Fibroblast of the aortic adventitia (primary cell): ENCODE measurements at places on chromosomes 16 and 17.

GRCh38 chr17:38403491-38403890, 24.8 kb upstream of the ARHGAP23 start:
- DNase-seq, result peak; percentile 58

DNA sequence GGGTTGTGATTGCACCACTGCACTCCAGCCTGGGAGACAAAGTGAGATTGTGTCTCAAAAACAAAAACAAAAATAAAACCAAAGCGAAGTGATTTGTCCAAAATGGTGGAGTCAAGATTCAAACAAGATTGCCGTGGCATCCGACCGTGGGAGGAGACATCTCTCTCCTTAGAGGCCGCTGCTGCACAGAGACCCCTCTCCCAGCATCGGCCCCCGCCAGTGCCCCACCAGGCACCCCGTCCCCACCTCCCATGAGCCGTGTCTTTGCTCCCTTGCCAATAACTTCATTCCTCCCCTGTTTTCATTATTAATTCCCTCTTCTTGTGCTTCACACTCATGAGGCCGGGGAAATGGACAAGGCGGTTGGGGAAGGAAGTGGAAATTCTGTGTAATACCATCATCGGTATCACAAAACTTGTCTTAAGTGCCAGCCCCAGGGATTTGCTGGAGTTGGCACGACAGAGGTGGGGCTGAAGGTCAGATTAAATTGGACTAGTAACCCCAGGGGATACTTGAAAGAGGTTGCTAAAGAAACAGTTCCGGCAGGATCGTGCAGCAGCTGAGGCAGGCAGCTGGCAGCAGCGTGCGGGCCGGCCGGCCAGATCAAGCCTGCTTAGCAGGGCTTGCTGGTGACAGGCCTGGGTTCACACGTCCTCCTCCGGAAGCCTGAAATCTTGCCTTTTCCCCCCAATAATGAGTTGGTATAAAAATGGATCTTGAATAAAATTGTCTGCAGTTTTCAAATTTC, 66.8 kb downstream of the RTN4RL1 start:
- peak; percentile 32 for DNase-seq

DNA sequence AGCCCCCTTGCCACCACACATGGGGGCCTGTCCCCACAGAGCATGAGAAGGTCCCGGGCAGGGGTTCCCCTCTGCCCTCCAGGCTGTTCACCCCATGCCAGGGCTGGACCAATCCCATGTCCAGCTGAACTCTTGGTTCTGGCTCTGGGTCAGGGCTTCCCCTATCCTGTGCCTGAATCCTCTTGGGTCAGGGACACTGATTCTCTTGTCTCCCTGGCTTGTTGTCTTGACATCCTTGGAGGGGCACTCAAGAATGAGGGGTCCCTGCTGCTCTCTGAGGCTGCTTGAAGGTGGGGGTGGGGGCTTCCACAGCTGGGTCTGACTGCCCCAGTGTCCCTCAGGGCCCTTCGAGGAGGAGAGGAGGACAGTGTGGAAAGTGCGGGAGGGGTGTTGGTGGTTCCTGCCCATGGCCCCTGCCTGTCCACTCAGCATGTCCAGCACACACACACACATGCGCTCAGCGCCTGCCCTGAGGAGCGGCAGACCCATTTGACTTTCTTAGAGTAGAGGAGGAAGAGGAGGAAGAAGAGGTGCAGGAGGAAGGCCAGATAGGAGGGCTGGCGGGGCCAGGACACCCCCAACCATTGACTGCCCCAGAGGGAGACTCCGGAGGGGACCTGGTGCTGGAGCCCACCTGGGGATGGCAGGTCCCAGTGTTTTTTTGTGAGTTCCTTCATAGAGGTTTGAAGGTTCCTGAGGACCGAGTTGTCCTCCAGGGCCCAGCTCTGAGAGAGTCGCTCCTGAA, 47.0 kb downstream of the TNFRSF13B start:
- DNase-seq, result no peak

- peak; percentile 33 for DNase-seq
Measured at GRCh38 chr17:35372846-35373533, 431 bp downstream of the SLFN11 start.

DNA sequence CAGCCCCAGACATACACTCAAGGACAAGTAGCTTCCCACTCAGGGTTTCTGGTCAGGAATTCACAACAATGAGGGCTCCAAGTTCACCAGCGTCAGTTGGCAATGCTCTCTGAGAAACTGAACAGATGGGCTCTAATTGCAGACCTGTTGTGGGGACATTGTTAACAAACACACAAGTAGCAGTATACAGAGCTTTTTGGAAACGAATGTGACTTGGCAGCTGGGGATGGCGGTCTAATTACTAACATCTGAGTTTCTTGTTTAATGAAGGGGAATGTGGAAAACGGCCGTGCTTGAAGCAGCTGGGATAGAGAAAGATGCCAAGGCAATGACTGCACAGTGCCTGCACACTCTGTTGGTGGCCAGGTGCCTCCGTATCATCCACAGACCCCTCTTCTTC, 316.1 kb upstream of the IRX3 start:
- DNase-seq, result no peak

DNA sequence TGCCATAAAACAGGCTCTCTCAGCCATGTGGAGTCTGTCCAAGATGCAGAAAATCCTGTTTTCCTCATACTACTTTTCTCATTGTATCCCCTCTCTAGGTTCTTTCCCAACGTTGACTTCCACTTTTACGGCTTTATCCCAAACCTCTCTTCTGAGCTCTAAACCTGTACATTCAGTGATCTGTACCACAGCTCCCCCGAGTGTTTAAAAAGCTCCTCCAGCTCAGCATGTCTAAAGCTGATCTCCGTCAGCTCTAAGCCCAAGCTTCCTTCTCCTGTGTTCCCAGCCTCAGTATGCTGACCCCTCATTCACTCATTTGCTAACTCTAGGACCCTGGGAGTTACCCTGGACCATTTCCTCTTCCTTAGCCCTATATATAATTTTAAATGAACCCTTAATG, 144.6 kb downstream of the DNAH9 start:
- no peak for DNase-seq

- DNase-seq, result no peak
Measured at GRCh38 chr16:78647019-78647418, 547.6 kb downstream of the WWOX start.

DNA sequence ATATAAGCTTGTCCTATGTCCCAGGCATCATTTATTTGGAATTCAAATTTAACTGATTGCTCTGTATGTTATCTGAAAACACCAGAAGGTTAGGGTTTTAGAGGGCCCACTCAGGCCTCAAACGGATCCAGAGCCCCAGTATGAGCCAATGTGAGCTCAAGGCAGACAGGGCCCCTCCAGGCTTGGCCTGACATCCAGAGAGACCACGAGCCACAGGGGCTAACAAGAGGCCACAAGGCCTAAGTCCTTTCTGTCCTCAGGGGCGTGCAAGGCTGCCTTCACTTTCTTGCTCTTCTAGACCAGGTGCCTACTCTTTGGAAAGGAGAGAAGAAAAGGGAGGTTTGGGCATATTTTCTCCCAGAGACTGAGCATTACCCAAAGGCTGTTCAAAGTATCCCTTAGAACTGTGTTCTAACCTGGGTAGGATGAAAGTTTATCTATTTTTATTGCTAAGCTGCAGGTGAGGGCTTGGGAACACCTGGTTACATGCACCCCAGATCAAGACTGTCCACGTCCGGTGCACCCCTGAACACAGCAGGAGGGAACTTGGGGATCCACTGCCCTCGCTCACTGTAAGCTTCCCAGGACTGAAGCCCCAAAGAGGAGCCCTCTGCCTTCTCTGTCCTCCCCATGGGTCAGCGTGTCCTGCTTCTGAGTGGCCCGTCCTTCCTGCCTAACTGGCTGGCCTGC, 1.5 kb upstream of the ENGASE start:
- no peak for DNase-seq

DNA sequence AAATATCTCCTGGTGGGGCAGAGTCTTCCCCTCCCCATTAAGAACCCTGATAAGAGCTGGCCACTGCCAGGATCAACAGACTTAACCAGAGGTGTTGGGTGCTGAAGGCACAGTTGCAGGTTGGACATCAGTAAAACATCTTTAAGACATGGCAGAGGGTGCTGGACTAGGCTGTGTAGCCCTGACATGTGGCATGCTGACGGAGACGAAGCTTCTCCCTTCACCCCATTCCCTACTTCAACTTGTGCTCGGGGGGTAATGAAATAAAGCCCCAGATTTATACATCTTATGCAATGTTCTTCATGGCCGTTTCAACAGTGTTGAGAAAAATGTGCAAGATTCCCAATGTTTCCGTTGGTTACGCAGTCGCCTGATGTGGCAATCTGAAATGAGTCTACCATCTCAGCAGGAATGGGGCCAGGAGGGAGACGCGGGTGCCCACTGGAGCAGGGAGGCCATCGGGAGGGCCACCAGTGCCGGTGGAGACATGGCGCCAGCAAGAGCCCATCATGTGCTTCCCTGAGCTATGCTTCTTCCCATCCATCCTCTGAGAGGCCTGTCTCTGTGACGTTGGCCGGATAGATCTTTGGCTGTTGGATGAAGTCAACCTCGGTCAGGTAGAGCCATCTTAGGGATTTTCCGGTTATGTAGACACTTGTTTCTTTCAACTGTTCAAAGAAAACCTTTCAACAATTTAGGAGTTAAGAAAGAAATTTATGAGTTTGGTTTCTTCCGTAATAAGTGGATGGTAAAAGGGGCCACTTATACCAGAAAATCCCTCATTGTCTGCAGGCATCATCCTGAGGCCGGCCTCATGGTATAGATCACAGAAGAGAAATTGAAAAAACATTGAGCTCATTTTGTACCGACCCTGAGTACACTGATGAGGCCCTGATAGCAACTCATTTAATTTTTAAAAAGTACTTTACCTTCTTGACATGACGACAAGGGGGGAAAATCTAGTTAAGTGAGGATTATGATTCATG, 6.4 kb downstream of the IRF8 start:
- no peak for DNase-seq

GRCh38 chr17:75244133-75244866, 17.1 kb downstream of the GGA3 start:
- DNase-seq, result no peak

DNA sequence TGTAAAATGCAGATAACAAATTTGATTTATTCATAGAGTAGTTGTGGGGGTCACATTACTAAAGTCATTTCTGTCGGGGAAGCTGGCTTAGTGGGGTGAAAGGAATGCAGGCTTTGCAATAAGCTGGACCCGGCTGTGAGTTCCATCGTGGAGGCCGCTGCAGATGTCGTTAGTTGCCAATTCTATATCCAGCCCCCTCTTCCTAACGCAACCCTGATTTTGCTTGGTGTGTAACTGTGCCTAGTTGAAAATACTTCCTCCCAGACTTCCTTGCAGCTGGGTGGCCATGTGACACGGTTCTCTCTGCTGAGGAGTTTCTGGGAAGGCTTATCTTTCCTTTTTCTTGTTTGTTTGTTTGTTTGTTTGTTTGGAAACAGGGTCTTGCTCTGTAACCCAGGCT, 4.5 kb downstream of the MFSD6L start:
- DNase-seq, result peak; percentile 10

DNA sequence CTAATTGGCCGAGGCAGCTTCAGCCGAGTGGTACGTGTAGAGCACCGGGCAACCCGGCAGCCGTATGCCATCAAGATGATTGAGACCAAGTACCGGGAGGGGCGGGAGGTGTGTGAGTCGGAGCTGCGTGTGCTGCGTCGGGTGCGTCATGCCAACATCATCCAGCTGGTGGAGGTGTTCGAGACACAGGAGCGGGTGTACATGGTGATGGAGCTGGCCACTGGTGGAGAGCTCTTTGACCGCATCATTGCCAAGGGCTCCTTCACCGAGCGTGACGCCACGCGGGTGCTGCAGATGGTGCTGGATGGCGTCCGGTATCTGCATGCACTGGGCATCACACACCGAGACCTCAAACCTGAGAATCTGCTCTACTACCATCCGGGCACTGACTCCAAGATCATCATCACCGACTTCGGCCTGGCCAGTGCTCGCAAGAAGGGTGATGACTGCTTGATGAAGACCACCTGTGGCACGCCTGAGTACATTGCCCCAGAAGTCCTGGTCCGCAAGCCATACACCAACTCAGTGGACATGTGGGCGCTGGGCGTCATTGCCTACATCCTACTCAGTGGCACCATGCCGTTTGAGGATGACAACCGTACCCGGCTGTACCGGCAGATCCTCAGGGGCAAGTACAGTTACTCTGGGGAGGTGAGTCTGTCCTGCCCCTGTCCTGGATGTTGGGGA, 16.1 kb downstream of the PSKH1 start:
- DNase-seq, result no peak

DNA sequence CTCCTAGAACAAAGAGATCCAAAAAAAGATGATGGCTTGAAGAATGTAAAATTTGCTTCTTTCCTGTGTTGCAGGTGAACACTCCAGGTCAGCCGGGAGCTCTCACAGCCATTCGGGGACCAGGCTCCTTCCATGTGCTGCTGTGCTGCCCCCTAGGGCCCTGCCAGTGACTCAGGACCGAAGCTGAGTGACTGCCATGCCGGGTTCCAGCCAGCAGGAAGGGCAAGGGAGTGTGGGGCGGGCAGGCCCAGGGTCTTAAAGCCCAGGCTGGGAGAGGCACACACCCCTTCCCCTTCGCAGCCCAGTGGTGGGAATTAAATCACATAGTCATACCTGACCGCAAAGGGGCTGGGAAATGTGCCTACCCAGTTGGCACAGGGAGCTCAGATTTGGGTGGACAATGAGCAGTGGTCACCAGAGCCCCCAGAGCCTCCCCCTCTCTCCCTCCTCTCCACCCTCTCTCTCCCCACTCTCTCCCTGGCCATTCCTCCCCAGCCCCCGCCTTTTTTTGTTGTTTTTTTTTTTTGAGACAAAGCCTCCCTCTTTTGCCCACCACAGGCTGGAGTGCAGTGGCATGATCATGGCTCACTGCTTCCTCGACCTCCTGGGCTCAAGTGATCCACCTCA, 11.5 kb downstream of the EPOP start:
- DNase-seq, result peak; percentile 24

- DNase-seq, result no peak
Measured at GRCh38 chr17:419073-419735, 66.6 kb upstream of the RPH3AL start.

DNA sequence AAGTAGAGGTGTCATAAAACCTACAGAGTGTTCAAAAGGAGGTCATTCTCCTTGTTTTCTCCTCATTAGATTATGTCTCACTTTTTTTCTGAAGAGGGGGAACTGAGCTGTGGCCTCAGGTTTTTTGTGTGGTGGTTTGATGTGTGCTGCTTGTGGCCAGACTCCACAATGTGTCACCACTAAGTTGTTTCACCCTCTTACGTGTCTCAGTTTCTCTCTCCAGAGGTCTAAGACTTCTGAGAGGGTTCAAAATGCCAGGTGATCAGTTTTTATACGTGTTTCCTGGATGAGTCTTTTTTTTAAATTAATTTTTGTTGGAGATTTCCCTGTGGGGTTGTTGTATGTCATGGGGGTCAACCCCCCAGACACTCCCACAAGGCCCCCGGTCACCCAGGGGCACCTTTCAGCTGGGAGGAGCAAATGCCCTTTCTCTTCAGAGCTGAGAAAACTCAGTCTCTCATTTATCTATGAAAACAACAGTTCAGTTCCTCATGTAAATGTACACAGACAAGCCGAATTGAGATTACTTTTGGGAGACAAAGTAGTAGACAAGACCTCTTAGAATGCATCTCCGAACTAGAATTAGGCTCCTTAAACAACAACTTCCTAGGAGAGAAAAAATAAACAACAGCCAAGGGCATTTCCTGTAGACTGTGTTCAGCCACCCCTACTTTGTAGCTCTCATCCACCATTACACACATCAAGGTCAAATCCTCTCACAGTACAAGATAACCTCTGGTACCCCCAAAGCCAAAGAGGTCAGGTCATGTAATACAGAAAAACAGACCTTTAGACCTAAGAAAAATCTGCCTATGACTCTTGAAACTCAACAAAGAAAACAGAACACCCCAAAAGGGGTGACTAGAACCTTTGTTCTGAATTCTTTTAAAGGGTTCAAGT, 23.9 kb upstream of the TMEM98 start:
- no peak for DNase-seq
